ENCODE measurements at places on chromosomes 13 and 19.

- DNase-seq = no peak
Measured at GRCh38 chr13:75804054-75804453, 167.9 kb downstream of the LMO7 start.

GRCh38 chr13:112750570-112750969 lies 60.7 kb downstream of the ATP11A start:
- DNase-seq = no peak

- DNase-seq = no peak
Measured at GRCh38 chr13:51822106-51822815, 18.3 kb upstream of the DHRS12 start.

- DNase-seq = peak; percentile 37
Measured at GRCh38 chr19:36573895-36574720, 1.0 kb upstream of the ZNF529 start.

Data from kidney tubule cell (primary cell).